Stimulated activated CD4-positive, alpha-beta T cell treated with anti-CD3 and anti-CD28 coated beads, Interleukin-1b, Interleukin-23, amount 100 ng/mL, for 24 hours (primary cell): ENCODE measurements at places on chromosomes 2 and 18.

- no peak for DNase-seq
These were observed 121.2 kb upstream of the SLC35G4 start for GRCh38 chr18:11488175-11488574.

GRCh38 chr18:62610351-62610700, 87.5 kb downstream of the ZCCHC2 start:
- no peak for DNase-seq

GRCh38 chr18:68769461-68769860, 28.4 kb upstream of the CCDC102B start:
- no peak for DNase-seq

DNA sequence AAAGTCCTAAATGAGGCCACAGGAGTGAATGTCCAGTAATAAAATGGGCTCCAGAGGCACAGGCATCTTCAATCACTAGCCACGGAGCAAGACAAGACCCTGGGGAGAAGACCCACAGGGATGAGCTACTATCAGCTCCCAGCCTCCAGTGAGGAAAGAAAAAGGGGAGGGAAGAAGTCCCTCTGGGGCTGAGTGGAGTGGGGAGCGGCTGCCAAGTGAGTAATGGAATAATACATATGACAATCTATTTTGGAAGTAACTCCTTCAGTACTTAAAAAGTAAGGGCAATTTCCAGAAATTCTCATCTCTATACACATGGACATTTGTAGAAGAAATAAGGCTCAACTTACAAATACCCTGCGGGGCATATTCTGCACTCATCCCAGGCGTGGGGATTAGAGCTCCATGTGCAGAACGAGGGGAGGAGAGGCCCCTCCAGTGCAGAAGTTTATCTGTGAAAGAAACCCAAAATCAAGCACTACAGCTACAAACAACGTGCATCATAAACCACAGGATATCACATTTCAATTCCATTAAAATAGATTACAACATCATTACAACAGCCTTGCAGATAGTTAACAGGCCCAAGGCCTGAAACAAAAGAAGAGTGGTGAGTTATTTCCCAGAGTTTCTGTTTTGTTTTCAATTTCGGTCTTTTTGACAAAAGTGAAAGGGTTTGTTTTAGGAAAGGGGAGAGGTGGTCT, 84.9 kb downstream of the BCL11A start:
- DNase-seq: no peak

- no peak for DNase-seq
These were observed 292.1 kb upstream of the FBXO11 start for GRCh38 chr2:48198371-48198770.

- DNase-seq: no peak
These were observed 7.5 kb upstream of the TUBA4A start for GRCh38 chr2:219261024-219261855.

DNA sequence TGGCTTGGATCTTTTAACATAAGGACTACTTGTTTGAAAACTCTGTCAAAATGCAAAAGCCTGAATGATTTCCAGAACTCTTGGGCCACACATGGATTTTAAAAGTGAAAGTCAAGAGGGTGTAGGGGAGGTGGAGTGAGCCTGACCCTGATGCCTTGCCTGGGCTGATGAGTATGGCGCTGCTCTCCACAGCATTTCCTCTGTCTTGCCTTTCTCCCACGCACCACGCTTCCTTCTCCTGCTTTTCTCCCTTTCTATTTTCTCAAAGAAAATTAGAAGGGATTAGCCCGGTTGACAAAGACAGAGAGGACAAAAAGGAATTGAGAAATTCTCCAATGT, 207.0 kb upstream of the CCDC68 start:
- DNase-seq: no peak

- no peak for DNase-seq
These were observed 542.4 kb upstream of the NRP2 start for GRCh38 chr2:205139822-205140463.

DNA sequence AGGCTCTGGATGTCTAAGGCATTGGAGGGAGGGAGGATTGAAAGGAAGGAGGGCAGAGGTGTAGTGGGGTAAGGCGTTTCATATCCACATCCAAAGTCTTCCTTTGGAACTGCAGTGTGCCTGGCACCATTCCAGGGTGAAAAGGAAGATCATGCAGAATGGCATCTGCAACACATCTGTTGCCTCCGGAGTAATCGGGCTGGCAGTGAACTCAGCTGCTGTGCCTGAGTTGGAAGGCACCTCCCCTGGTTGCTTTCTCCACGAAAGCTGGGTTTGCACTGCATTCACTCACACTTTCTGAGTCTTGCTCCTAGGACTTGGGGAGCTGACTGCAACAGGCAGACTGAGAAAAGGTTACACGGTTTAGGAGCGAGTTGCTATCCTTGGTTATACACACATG, 30.3 kb upstream of the SEC11C start:
- DNase-seq: no peak

DNA sequence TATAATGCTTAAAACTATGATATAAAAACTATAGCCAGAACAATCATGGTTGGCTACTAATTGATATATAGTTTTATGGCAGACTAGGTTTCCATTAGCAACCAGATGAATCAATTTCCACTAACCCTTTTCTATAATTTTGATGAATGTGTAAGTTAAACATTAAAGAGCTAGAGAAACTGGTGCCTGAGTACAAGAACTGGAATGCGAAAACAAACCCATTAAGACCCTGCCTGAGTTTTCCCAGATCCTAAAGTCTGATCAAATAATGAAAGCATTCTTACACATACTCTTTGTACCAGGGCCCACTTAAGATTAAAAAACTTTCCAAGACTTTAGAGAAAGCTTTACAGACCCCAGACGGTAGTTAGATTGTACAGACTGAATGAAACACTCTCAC, 21.3 kb downstream of the MRPL19 start:
- no peak for DNase-seq

- no peak for DNase-seq
These were observed 7.0 kb upstream of the ALPK2 start for GRCh38 chr18:58635891-58636290.

GRCh38 chr2:19532547-19533196, 174.2 kb upstream of the OSR1 start:
- DNase-seq: no peak

GRCh38 chr18:33355263-33355662, 85.3 kb downstream of the CCDC178 start:
- DNase-seq: no peak
